ENCODE measurements at places on chromosomes 12 and 14. TPM values are rescaled to one million over a fixed set of nuclear protein-coding genes. Genes with fewer than 3 reads are reported as not detected.

- no peak for DNase-seq
Measured at GRCh38 chr12:64701283-64701682, 57.9 kb downstream of the GNS start.

AJUBA gene
- 150 TPM for total RNA-seq

DNA sequence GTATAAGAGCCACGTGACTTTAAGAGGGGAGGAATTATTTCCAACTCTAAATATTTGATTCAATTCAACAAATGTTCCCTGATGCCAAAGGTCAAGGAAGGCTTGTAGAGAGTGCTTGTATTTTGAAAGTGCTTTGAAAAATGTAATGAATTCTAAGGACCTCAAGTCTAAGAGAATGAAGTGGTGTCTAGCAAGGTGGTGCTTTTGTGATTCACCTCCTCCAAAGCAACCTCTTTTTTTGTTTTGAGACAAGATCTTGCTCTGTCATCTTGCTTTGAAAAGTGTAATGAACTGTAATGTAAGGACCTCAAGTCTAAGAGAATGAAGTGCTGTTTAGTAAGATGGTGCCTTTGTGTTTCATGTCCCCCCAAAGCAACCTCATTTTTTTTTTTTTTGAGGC is 13.7 kb downstream of the AK7 start:
- DNase-seq = no peak

CLEC4D gene
- total RNA-seq = not detected

- DNase-seq = no peak
Measured at GRCh38 chr12:95624589-95624988, 73.3 kb upstream of the USP44 start.

GRCh38 chr12:53568809-53569557 is 57.2 kb downstream of the ATF7 start:
- DNase-seq = peak; percentile 74

- no peak for DNase-seq
Measured at GRCh38 chr14:21098892-21099595, 589 bp upstream of the ZNF219 start.

GRCh38 chr12:111806304-111806703 is 35.7 kb upstream of the MAPKAPK5 start:
- DNase-seq = no peak

DNA sequence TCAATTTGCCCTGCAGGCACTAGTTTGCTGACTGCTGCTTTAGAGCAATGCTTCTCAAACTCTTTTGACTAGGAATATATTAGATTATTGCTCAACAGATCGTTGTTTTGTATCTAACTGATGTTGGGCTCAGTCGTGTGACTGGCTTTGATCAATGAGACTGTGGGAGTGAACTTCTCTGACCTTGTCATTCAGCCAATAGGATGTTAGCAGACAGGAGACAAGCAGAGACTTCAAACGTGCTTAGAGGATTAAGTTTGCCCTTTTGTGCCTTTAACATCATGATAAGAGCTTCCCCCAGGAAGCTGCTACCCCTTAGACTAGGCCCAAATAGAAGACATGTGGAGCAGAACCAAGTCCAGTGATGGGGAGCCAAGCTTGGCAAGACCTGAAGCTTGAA is 76.7 kb upstream of the ELK3 start:
- no peak for DNase-seq

- DNase-seq = no peak
Measured at GRCh38 chr12:92183575-92183974, 37.9 kb upstream of the BTG1 start.

DNA sequence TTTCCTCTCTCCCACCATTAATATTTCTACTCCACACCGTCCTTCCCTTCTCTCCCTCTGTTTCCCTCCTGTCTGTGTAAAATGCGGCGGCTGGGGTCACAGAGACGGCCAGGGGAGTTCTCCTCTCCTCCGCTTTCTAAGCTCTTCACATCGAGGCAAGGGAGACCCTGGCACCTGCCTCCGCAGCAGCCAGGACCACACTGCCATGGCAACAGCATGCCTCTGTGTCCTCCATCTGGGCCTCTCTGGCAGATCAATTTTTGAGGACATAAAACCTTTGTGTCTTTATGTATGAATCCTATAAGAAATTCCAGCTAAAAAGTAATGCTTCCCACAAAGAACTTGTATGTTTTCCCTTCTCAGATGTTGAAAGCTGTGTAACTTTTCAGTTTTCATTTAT is 41.4 kb downstream of the DYRK4 start:
- no peak for DNase-seq

DNA sequence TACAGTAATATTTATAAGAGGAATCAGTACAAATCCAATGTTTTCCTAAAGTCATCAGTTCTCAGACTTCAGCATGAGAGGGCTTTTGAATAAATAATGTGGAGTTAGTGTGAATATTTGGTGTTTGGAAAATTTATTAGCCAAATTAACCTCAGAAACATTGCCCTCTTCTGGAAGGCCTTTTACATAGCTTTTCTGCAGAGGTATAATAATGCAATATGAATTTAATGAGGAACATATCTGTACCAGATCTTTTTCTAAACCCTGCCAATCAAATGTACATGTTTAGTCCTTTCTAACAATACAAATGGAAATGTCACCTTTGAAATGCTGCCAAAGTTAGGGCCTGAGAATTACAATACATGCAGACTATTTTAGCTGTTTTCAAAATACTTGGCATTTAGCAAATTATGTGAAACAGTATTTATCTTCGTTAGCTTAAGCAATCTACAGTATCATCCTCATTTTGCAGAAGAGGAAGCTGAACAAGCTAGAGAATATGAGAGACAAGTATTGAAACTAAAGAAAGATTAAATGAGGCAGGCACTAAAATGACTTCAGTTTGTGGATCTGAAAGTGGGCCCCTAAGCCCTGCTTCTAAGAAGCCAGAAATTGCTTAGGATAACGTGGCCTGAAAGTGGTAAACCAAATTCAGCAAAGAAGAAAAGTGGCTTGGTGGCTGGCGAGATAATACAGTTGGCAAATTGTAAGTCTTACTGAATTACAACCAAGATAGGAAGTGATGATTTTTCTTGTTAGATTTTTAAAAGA is 60.4 kb upstream of the MANSC4 start:
- no peak for DNase-seq

SMCO3 gene
- total RNA-seq = not detected

- DNase-seq = no peak
Measured at GRCh38 chr12:23757541-23757962, 191.9 kb downstream of the SOX5 start.

KCNC2 gene
- total RNA-seq = not detected

LGR5 gene
- total RNA-seq = not detected

DNA sequence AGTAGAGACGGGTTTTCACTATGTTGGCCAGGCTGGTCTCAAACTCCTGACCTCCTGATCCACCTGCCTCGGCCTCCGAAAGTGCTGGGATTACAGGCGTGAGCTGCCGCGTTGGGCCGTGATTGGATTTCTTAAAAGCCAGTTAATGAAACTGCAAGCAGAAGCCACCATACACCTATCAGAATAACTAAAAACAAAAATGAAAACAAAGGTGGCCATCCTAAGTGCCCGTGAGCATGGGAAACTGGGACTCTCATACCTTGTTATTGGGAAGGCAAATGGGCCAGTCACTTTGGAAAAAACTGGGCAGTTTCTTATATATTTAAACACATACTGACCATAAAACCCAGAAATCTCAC is 7.7 kb upstream of the TCTN1 start:
- DNase-seq = no peak

- DNase-seq = peak; percentile 78
Measured at GRCh38 chr12:50103767-50104321, at the start of gene GPD1. GPD1 (plus strand) TSS chr12:50104008; CDS start chr12:50104051, 43 bp downstream.

DNA sequence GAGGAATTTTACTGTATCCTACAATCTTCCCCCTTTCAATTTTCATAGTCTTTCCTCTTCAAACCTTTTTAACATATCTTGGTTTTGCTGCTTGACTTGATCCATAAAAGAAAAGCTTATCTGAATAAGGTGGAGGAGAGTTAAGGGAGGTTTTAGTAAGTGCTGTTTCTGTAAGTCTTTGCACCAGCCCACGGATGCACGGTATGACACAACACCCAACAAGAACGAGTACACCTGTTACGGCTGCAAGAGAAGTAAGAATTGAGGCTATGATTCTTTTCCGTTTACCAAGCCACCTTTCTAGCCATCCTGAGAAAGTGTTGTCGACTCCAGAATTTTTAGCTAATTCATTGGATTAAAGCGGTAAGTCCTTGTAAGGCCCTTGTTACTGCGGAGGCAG is 26.1 kb upstream of the CPNE8 start:
- no peak for DNase-seq

DNA sequence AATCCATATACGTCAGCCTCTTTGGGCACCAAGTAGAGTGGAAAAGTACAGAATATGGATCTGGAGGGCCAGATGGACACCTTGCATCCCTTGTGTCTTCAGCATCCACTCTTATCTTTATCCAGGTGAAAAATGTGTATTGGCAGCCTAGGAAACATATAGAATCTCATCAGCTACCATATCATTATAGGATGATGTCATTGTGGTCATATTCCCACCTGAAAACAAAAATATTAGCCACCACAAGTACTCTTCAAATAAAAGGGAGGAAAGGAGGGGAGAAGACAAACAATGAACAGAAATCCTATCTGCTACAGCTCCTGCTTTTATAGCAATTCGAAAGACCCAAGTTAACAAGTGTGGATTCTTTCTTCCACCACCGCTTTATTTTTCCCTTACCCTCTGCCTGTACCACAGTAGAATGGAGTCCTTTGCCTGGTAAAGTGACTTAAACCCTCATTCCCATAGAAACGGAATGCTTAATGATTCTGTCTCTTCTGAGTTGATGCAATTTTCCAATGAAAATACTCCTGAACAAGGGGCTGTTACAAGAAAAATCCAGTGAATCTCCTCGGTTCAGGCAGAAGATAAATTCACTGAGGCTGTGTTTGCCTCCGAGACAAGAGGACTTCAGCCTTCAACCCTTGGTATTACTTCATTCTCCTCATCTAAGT is 13.8 kb upstream of the IL26 start:
- DNase-seq = no peak

KRT83 gene
- total RNA-seq = not detected

DNA sequence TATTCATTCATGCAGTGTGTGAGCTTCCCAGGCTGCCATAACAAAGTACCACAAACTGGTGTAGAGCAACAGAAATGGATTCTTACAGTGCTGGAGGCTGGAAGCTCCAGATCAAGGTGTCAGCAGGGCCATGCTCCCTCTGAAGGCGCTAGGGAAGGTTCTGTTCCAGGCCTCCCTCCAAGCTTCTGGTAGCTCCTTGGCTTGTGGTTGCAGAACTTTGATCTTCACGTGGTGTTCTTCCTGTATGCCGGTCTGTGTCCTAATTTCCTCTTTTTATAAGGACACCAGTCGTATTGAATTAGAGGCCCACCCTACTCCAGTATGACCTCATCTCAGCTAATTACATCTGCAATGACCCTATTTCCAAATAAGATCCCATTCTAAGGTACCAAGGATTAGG is 3.1 kb downstream of the OTUB2 start:
- no peak for DNase-seq

C12orf54 gene
- total RNA-seq = not detected

GON7 gene
- total RNA-seq = 14.4 TPM

RFLNA gene
- total RNA-seq = 4.9 TPM

OTX2 gene
- not detected for total RNA-seq

MMAB gene
- total RNA-seq = 68.1 TPM

DNA sequence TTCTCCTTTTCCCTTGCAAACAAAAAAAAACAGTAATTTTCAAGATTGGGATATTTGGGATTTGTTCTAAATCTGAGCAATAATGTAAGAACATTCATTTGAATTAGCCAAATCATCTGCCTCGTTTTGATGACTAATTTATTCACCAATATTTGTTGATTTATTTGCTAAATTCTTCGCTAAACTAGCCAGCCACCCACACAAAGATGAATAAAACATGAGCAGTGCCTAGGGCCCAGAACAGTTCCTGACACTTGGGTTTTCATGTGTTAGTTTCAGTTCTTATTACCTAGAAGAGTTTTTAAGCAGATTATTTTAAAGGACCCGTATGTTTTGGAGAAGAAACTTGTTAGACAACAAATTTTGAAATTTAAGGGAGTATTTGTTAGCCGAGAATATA is 1.4 kb downstream of the ETNK1 start:
- peak; percentile 9 for DNase-seq

SERPINA9 gene
- not detected for total RNA-seq

TDRD9 gene
- total RNA-seq = 0.56 TPM

DNA sequence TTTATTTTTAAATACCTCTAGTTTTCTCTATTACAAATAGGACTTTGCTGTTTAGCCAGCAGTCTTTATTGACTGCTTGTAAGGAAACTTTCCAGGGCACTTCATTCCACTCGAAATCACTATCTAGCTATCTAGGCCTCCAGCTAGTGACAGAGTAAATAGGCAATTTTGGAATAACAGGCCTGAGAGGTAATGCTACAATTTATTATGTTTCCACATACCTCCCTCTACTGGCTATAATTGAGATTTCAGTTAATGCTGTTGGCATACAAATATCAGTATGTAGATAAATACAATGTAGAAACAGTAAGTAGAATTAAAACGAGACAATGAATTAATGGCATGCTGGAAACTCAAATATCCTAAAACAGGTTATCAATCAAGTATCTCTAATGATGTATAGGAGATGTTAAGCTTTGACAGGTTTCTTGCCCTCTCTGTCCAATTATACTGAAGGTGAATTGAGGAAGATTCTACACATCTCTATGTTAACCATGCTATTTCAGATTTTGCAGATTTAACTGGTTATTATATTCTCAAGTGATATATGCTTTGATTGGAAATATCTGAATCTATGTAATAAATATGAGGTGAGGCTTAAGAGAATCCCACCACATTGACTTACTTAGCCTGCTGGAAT is 7.2 kb downstream of the DTD2 start:
- DNase-seq = peak; percentile 54

- no peak for DNase-seq
Measured at GRCh38 chr12:32698285-32698684, 19.2 kb downstream of the DNM1L start.

DNA sequence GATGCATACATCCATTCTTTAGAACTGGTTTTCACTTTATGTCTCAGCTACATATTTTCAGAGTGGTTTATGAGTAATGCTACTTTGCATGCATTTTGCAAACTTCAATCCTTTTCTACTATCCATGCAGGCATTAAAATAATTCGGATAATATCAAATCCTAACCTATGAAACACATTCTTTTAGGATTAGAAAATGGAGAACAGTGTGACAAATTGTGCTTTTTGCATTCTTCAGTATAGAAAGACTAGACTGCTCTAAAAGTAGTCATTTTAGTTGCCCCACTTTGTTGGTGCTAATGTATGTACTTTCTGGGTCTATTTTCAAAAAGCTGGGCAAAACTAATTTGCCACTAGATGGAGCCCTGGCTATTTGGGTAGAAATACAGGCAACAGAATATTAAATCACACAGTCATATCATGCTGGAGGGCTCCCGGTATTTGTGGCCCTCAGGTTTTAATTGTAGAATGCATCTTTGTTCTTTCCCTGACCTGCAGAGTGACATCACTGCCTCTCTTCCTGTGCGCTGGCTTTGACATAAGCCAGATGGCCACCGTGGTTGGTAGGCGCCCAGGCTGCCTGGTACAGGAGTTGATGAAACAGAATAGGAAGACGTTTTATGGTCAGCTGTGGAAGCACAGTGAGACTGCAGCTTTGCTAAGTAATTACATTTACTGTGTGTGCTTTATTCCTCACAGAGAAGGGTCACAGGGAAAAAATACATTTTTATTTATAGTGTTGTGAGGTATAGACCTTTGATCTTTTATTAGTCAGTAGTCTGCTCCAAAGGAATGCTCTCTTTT is 28.1 kb downstream of the MSRB3 start:
- DNase-seq = peak; percentile 47

Data from myocyte (in vitro differentiated cells).